ENCODE measurements at places on chromosomes 12 and 14. TPM values are rescaled to one million over a fixed set of nuclear protein-coding genes. Genes with fewer than 3 reads are reported as not detected.

- no peak for DNase-seq
Measured at GRCh38 chr12:87779858-87780498, 249.2 kb downstream of the C12orf50 start.

- no peak for DNase-seq
Measured at GRCh38 chr12:71045781-71046180, 112.0 kb downstream of the TSPAN8 start.

CATSPERB gene
- polyA plus RNA-seq: 1.4 TPM

DNA sequence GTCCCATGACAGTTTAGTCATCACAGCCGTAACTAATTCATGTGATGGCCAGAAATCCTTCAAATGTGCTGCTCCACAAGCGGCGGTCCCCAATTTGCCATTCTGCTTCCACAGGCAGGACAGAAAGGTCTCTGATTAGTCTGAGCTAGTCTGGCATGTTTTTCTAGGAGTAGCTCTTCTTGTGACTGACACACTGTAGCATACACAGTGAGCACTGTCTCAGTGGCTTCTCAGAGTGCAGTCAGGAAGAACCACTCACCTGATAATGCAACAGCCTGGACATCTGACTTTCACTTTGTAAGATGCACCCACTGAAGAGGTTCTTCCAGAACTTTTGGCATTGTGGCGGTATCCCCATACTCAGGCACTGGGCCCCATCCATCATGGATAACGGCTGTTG, 1266.2 kb downstream of the TMEM121 start:
- DNase-seq: no peak

DNA sequence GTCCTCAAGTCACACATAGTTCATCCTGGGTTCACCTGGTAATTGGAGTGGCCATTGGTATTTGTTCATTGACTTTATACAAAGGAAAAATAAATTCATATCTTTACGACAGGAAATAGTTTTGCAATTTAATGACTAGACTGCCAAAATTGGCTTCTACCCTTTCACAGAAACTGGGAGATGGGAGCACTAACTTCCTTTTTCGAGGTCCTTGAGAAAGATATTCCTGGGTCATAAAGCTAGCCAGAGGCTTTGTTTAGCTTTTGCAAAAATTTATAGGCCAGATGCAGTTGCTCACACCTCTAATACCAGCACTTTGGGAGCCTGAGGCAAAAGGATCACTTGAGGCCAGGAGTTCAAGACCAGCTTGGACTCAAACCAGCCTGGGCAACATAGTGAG, 10.2 kb upstream of the OR11G2 start:
- no peak for DNase-seq

DNA sequence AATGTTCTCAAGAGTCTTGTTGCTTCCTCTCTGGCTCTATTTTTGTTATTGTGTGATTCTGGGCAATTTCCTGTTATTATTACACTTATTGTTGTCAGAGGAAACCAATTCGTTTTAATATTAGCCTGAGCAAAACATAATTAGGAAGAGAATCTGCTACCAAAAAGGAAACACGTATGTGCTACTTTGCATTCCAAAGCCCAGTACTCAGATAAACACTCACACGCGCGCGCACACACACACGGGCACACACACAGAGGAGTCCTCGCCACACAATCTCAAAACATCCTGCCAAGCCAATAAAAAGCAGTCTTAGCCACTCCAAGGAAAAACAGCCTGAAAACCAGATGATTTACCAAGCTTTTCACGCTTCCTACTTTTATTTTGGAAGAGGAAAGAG, 400.7 kb downstream of the NUAK1 start:
- DNase-seq: no peak
